ENCODE measurements at places on chromosomes 3 and 15. TPM values are rescaled to one million over a fixed set of nuclear protein-coding genes. Genes with fewer than 3 reads are reported as not detected.

Gene FETUB
- polyA plus RNA-seq: not detected

- DNase-seq: no peak
Measured at GRCh38 chr3:102125197-102125993, 276.1 kb downstream of the NFKBIZ start.

GRCh38 chr3:63768386-63768785, 50.7 kb upstream of the C3orf49 start:
- no peak for DNase-seq

DNA sequence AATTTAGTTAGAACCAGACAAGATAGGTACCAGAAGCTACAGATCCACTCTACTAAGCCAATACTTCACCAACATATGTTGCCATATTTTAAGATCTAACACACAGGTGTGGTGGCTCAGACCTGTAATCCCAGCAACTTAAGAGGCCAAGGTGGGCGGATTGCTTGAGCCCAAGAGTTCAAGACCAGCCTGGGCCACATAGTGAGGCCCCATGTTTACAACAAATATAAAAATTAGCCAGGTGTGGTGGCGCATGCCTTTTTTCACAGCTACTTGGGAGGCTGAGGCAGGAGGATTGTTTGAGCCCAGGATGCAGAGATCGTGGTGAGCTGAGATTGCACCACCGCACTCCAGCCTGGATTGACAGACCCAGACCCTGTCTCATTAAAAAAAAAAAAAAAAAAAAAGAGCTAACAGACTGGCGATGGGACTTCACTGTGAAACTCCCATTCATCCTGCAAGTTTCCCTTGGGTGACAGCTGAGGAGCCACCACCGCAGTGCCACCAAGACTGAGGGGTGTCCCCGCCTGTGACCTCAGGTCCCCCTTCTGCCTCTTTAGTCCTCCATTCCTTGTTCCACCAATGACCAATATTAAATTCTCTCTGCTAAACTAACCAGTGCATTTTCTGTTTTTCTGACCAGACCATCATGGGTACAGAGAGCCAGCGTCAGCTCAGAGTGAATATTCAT, 163.3 kb downstream of the OR4M2 start:
- DNase-seq: no peak

DNA sequence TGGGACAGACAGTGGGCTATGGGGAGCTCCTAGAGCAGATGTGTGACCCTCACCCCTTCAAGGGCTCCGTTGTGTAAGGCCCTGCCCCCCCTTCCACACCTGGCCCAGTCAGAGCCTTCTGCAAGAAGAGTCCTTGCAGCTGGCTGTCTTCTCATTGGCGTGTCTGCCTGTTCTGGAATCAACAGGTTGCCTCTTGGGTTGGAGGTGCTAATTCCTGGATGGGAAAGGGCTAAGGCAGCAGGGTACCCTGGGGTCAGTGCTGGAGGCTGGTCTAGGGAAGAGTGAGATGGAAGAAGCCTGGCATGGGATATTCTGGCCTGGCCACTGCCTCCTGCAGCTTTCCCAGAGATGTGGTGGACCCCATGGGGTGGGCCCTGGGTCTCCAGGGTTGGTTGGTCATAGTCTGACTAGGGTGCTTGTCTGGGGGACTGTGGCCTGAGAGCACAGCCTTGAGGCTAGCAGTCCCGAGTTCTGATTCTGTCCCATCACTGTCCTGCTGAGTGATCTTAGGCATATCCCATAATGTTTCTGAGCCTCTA, 5.1 kb downstream of the TEX264 start:
- no peak for DNase-seq

DNA sequence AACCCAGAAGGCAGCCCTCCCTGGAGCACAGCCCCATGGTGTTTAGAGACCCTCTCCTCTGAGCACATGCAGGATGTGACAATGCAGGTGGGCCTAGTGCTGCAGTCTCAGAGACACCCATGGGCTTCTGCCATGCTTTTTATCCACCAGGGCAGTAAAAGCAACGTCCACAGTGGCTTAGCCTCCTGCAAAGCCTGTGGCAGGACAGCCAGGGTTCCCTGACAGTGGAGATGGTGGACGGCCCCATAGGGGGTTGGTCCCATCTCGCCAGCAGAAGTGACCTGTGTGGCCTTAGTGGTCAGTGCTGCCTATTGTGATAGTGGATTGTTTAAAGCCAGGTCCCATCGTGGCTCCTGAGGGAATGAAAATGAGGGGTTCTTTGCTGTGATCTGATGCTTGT, 46.6 kb downstream of the APBA2 start:
- DNase-seq: no peak

GRCh38 chr3:13479582-13480339, at the start of gene HDAC11:
HDAC11 (plus strand) TSS chr3:13480306; CDS start chr3:13480348, 42 bp downstream.
- peak; percentile 97 for DNase-seq

Gene BTLA
- polyA plus RNA-seq: 0.67 TPM

- no peak for DNase-seq
Measured at GRCh38 chr15:40808861-40809450, 1.7 kb upstream of the DNAJC17 start.

- no peak for DNase-seq
Measured at GRCh38 chr3:119585856-119586570, 6.7 kb downstream of the ADPRH start.

DNA sequence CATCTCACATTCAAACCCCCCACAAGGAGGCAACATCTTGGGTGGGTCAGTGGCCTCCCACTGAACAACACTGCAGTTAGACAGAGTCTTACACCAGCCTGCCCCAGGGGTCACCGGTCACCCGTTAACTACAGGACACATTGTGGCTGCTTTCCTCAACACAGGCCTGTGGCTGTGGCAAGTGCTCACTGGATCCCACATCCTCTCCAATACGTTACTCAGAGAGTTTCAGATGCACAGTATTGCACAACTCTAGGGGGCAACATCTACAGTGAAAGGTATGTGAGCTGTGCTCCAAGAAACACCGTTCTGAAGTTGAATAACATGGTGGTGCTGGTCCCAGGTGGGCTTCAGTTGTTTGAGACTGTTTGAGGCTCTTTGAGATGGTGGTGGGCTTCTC, 41.0 kb downstream of the CTDSPL start:
- DNase-seq: no peak

GRCh38 chr3:110577854-110578253, 493.8 kb upstream of the NECTIN3 start:
- DNase-seq: no peak

DNA sequence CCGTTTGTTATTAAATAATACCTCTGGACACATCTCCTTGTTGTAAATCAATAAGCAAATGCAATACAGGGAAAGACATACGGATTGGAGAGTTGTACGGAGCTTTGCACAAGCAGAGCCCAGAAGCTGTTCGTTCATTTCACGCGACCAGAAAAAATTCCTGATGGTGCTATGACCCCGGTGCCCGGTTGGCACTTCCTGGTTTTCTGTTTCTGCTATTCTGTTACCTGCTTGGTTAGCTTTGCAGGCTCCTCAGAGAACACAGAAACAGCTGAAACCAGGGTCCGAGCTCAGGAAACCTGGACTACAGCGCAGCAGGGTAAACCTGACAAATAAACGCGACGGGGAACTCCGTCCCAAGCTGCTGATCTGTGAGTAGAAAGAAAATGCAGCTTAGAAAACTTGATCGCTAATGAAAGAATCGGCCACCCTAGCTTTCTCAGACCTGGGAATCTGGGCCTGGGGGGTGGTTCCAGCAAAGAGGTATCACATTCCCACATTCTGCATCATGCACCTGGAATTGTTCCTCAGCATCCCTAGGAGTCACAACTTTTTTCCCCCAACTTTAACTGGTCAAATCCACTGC, 845 bp downstream of the CNTN3 start:
- no peak for DNase-seq

Gene TRAIP
- 14.0 TPM for polyA plus RNA-seq

- no peak for DNase-seq
Measured at GRCh38 chr3:46463868-46464241, 850 bp downstream of the LTF start.

DNA sequence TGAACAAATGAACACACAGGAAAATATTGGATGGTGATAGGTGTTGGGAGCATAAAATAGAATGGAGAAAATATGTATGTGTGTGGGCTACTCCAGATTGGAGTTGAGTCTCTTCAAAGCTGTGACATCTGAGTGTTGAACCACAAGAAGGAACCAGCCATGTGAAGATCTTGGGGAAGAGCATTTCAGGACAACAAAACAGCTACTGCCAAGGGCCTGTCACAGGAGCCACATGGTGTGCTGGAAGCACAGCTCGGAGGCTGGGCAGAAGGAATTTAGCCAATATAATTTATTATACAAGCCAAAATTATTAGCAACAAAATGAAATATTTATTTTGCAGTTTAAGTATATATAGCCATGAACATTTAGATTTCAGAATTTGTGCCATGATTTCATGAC, 108.3 kb upstream of the FGF7 start:
- peak; percentile 22 for DNase-seq

- peak; percentile 32 for DNase-seq
Measured at GRCh38 chr3:38001456-38002081, 11.0 kb downstream of the VILL start.

- no peak for DNase-seq
Measured at GRCh38 chr3:55105647-55106046, 177.8 kb upstream of the LRTM1 start.

DNA sequence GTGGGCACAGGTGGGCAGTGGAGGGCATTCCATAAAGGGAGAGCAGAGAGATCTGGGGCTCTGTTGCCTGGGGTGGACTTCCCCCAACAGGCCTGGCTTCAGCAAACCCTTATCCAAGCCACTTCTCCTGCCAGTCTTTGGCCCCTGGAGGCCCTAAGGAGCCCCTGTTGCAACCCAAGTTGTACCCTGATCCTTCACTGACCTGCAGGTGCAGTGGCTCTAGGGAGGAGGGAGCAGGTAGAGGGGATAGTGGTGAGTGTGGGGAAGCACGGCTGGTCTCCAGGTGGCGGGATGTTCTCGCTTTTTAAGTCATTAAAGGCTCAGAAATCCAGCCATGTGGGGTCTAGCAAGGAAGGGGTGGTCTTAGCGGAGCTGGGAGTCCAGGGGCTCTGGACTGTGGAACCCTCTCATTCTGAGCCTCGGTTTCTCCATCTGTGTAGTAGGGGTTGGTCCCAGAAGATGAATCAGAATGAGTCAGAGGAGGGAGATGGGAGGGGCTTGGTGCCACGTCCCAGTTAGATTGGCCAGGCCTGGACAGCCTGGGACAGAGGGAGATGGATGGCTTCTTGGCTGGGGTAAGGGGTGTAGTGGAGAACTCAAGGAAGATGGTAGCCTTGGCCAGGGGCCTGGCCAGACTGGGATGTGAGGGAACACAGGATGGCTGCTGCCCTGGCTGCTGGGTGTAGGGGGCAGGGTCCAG, 2.6 kb downstream of the ZBTB47 start:
- DNase-seq: peak; percentile 63

Gene DNASE1L3
- 2.0 TPM for polyA plus RNA-seq

Gene POLR2H
- polyA plus RNA-seq: 98.6 TPM

DNA sequence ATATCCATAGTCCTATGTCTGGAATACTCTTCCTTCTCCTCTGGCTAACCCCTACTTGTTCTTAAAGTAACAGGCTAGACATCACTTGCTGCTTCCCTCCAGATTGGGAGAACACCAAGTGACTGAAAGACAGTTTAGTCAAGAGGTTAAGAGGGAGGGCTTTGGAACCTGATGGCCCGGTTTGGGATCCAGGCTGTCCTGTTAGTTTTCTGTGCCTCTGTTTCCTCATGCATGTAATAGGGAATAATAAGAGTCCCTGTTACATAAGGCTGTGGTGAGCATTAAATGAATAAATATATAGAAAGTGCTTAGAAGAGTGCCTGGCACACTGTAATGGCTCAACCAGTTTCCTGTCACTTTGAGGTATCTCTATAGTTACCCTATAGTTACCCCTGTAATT, 66.3 kb downstream of the TAMM41 start:
- DNase-seq: no peak

Data from left lung (tissue), 14 donors.